Stimulated activated naive CD4-positive, alpha-beta T cell (primary cell): ENCODE measurements at places on chromosomes 16 and 17.

- DNase-seq, result no peak
These were observed 1.5 kb upstream of the PSMD3 start for GRCh38 chr17:39979016-39979670.

GRCh38 chr17:11564589-11565380 is 33.5 kb upstream of the DNAH9 start:
- no peak for DNase-seq

GRCh38 chr17:31134576-31134975 is 39.8 kb downstream of the NF1 start:
- DNase-seq, result no peak

- no peak for DNase-seq
These were observed 1576.8 kb upstream of the GOT2 start for GRCh38 chr16:60310846-60311445.

DNA sequence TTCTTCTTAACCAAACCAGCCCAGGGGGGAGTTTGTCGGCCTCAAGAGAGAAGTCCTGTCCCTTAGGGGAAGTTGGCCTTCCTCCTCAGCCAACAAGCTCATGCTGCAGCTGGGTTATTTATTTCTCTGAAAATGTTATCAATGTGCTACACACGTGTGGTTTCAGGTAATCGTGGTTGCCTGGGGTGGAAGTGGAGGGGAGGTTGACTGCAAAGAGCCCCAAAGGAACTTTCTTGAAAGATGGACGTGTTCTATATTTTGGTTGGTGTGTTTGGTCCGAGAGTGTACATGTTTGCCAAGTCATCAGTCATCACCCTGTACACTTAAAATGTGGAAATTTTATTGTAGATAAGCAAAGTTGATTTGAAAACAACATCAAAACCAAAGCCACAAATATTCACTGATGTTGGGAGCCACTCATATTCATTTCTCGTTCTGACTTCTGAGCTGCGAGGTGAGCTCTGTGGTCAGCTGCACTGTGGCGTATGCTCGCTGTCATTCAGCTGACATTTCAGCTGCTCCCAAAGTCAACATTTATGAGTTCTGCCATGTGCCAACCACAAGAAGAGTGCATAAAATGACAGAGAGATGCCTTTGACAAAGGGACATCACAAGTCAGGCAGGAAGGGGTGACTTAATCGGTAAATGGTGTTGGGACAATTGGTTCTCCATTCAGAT is 26.5 kb upstream of the ADGRG1 start:
- DNase-seq, result peak; percentile 56

DNA sequence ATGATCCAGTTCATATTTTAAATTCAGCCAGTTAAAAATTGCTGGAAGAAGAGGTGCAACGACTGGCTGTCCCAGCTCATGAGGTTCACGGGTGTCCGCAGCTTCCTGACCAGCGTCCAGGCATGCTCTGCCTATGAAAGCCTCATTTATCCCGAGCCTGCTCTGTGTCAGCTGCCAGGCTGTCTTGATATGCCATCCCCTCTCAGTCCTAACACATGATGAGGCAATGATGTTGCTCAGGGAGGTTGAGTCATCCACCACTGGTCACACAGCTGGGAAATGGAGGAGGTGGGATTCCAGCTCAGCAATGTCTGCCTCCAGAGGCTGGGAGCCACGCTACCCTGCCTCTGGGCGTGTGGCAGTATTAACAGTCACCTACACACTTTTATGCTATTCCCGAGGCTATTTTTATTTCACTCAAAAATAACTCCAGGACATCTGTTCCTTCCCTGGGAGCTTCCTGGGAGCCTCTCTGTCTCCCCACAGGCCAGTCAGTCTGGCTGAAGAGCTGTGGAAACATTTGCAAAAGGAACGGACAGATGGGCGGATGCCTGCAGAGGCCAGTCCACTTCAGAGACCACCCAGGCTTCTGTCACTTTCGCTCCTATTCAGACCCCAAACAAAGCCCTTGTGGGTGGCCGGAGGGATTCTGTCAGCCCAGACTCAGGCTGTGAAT is 22.5 kb downstream of the RAB11FIP4 start:
- DNase-seq, result no peak

DNA sequence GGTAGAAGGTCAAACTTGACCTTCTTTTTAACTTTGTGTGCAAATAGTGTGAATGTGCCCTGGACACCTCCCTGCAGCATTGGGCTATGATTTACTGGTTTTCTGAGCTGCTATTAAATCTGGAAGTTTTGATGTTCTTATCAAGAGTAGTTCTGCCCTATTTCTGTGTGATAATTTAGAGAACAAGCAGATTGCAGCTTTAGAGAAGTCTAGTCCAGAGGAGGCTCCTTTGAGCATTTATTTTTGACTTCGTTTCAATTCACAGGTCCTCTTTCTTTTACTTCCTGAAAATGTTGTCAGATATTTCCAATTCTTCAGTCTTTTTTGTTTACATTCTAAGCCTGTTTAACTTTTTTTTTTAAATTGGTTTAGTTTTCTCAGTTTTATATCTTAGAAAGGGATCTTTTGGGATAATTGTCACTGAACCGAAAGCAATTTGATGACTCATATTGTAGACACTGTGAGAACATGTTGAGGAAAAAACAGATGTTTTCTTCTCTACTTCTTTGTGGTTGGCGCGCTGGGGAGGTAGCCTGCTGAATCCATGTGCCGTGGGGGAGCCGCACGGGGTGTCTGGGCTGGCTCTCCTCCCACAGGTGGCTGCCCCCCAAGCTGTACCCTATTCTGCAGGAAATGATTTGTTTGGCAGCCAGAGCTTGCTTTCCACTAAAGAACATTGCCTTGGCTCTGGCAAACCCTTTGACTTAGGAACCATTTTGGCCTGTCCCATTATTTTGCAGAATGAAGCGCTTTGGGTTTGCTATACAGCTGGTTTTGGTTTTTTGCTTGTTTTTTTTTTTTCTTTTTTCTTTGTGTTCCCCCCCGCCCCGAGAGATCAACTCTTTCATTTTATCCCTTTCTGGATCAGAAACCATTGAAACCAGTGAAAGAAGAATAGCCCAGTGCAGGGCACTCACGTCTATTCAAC is 53.4 kb downstream of the MFSD11 start:
- DNase-seq, result no peak

DNA sequence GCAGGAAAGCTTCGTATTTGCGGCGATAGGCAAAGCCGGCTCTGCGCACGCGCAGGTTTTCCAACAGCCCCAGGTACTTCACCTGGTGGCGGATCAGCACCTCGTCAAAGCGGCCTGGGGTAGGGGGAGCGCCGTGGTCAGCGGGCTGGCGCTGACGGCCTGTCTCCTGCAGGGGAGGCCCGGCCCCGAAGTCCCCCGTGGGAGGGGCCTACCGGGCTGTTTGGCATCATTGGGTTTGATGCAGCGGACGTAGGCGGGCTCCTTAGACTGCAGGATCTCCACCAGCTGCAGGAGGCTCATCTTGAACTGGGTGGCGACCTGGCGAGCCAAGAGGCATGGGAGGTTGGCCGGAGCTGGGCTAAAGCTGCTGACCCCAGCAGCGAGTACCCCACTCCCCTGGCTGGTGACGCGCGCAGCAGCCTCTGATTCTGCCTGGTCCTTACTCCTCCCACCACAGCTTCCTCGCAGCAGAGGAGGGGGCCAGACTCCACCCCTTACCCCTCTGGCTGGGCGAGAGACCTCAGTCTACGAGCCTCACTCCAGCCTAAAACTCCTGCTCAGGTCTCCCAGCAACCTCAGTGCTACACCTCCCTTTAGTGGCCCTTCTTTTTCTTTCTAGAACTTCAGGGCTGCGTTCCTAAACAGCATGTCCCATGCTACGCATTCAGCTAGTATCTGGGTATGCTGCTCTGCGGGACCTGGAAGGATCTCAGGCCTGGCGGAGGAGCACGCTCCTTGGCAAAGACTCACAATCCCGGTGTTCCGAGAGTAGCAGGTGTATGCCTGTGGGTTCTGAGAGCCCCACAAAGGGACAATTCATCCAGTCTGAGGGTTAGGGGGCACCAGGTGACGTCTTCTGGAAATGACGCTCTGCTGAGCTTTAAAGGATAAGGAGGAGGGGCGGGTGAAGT is 16.1 kb upstream of the CRK start:
- no peak for DNase-seq

DNA sequence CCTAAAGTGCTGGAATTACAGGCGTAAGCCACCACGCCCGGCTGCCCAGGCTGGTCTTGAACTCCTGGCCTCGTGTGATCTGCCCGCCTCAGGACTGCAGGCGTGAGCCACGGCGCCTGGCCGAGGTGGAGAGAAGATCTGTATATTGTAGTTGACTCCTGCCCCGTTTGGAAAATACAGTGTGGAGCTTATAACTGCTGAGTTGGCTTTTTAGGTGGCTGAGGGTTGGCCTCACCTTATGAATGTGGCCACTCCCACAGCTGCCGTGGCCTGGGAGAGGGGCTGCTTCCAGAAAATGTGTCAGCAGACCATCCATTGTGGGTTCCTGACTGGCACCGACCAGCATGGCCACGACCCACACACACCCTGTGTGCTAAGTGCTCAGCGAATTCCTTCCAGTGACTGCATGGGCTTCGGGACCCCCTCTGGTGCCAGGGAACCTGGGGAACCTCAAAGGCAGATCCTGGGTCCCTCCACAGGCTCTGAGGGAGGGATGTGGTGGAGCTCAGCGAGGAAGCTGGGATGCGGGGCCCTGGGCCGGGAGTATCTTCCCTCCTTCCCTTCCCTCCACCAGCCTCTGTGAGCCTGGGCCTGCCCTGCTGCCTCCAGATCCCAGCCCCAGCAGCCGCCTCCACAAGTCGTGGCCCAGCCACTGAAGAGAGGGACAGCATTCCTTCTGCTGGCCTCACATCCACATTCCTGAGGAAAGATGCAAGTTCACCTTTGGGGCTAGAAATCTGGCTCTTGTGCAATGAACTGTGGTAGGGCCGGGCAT is 10.9 kb upstream of the RAB11FIP3 start:
- no peak for DNase-seq

- DNase-seq, result peak; percentile 48
These were observed 445 bp upstream of the DBNDD1 start for GRCh38 chr16:90019543-90020259.

DNA sequence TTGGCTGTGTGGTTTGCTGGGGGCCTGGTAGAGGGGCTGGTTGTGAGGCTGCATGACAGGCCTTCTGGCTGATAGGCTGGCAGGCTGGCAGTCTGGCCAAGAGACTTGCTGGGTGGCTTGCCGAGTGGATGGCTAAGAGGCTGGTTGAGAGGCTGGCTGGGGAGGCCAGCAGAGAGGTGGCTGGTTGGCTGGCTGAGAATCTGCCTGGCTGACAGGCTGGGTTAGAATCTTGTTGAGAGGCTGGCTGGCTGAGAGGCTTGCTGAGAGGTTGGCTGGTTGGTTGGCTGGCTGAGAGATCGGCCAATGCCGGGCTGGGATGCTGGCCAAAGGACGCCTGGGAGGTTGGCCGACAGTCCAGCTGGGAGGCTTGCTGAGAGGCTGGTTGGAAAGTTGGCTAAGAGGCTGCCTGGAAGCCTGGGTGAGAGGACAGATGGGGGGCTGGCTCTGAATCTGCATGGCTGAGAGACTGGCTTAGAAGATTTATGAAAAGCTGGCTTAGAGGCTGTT is 35.9 kb upstream of the ACSM2B start:
- DNase-seq, result no peak

DNA sequence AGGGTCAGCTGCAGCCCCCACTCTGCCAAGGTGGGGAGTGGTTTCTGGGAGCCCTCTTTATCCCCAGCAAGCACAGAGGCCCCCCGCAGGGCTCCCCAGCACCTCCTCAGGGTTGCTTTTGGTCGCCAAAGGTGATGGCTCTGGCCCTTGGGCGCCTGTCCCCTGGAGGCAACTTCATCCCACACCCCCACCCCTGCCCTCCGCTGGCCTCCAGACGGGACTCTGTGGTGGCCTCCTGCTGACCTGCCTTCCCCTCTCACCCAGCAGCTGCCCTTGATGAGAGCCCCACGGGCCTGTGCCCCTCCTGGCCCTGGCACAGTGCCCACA is 7.8 kb upstream of the RHOT2 start:
- no peak for DNase-seq

DNA sequence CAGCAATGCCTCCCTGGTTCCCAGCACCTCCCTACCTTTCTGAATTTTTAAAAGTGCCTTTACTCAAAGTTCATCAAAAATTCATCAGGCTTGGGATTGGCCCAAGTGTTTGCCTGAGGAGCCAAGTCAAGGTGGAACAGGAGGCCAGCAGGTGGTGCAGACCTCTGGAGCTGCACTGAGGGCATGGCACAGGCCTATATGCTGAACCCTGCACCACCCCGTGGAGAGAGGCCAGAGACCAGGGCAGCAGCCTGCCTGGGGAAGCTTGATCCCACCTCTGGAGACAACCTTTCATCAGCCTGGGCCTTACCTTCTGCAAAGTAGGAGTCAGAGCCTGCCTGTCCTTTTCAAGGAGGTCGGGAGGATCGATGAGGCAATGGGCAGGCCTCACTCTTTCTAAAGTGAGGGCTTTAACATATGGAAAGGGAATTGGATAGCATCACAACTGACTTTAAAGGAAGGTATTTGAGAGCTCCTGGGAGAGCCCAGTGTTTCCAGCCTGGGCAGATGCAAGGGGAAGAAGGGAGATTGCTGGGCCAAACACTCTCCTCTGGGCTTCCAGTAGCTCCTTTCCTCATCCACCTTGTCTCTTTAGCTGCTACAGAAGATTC is 31.8 kb upstream of the TMEM132E start:
- no peak for DNase-seq
